Kidney (tissue), 22 donors: ENCODE measurements at places on chromosomes 12 and 14. TPM values are rescaled to one million over a fixed set of nuclear protein-coding genes. Genes with fewer than 3 reads are reported as not detected.

GUCY2C gene
- not detected for polyA plus RNA-seq

DNA sequence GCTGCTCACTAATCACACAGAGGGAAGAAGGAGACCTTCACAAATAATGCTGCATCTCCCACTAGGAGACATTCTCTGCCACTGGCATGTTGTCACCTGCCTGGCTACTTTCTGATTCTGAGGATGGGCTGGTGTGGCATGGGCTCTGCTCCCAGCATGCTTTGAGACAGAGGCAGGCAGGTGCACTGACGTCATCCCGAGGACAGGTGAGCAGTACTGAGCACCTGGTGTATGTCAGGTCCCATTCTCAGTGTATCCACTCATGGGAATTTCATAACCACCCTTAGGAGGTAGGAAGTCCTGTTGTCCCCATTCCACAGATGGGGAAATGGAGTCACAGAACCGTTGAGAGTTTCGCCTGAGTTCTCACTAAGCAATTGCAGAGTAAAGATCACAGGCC is 597.9 kb downstream of the VRK1 start:
- no peak for DNase-seq

DNA sequence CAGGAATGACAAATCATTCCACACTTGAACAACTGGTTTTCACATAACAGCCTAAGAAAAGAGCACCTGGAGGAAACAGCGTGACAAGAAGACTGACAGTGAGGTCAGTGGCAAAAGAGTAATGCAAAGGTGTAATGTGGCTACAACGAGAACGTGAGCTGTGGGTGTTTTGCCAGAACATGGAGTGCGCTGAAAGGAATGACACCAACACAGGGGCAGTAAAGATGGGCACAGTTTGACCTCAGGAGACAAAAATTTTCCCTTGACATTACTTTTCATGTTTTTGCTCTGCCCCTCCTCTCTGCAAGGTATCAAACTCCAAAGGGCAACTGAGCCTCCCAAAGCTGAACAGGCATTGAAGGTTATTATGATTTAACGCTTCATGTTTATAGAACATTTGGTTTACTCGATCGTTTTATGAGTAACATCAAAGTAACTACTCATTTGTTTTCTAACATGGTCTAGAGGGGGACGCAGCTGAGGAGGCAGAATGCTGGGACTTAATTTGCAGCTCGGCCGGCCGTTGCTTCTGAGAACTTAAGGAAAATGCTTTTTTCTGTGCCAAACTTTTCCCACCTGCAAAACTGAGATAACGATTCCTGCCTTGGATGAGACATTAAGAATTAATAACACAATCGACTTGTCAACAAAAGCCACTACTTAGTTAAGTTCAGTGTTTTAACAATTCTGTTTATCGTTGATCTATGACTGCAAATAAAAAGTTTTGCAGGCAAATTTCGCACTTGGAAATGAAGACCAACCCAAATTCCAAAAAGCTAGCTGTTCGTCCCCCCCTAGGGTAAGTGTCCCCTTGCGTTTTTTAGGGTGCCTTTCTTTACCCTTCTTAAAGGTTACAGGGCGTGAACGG is 954 bp downstream of the HAUS4 start:
- peak; percentile 39 for DNase-seq

DNA sequence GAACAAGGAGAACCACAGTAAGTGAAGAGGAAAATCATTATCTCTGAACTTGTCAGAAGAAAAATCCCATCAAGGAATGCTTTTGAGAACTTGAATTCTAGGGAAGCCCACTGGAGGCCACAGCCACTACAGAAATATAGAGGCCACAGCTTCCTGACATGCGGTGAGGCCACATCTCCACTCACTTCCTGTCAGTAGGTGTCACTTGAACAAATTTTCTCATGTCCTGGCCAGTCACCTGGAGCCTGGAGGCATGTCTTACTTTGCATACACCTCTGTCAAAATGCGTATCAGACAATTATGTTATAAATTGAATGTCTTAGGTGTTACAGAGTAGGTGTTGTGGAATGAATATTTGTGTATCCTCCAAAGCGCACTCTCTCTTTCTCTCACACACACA is 370.3 kb downstream of the DAD1 start:
- DNase-seq: no peak

- no peak for DNase-seq
These were observed 207.3 kb upstream of the OR4E1 start for GRCh38 chr14:21880918-21881317.

- peak; percentile 44 for DNase-seq
These were observed 2.1 kb downstream of the SLC6A12 start for GRCh38 chr12:211639-212414.
